Stimulated activated CD8-positive, alpha-beta memory T cell treated with anti-CD3 and anti-CD28 coated beads, Interleukin-4, amount 100 ng/mL, for 4 hours (primary cell): ENCODE measurements at places on chromosomes 6 and 20.

DNA sequence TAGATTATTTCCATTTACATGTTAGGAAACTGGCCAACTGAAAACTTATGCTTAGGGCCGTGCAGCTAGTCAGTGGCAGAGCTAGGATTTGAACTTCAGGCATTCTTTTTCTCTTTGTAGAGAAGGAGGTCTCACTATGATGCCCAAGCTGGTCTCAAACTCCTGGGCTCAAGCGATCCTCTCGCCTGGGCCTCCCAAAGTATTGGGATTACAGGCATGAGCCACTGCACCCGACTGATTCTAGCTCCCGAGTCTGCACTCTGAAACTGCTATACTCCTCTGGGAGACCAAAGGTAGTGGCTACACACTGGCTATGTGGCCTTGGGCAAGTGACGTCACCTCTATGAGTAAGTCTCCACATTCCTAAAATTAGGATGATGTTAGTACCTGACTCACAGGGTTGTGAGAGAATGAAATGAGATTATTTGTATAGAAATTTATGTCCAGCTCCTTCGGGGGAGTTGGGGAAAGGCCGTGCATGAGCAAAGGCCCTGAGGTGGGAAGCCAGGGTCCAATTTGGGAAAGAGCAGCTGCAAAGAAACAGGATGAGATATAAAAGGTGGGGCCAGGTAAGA is 6.4 kb downstream of the PLTP start:
- DNase-seq: no peak

DNA sequence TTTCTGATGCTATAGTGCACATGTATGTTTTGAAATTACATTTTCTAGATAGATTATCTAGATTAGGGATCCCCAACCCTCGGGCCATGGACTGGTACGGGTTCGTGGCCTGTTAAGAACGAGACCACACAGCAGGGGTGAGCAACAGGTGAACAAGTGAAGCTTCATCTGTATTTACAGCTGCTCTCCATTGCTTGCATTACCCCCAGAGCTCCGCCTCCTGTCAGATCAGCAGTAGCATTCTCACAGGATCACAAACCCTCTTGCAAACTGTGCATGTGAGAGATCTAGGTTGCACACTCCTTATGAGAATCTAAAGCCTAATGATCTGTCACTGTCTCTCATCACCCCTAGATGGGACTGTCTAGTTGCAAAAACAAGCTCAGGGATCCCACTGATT is 10.4 kb downstream of the CEP57L1 start:
- no peak for DNase-seq

- no peak for DNase-seq
These were observed 12.3 kb upstream of the HMGN4 start for GRCh38 chr6:26525838-26526237.

DNA sequence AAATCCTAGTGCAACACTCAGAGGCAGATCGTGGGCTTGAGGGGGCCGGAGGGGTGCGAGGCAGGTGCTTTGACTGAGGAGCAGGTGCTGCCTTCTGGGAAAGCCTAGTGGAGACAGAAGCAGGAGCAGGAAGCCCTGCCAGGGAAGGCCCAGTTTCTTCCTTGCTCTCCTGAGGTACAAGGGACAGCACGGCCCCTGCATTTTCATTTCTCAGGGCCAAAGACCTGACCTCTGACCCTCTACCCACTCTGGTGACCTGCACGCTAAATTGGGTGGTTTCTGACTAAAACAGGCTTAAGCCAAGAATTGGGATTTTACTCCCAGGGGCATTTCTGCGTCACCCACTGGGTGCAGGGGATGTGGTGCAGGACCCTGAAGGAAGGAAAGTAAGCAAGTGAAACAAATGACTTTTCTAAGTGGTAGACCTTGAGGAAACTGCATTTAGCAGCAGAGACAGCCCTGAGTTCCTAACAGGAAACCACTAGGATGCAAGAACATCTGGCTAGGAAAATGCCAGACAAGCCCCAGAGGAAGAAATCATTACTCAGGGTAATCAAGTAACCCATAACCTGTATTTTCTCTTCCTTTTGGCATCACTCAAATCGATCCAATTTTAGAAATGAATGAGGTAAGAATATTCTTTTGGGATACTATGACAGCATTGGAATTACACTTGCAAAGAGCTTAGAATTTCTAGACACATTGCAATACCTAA is 141.7 kb downstream of the CD164 start:
- no peak for DNase-seq

DNA sequence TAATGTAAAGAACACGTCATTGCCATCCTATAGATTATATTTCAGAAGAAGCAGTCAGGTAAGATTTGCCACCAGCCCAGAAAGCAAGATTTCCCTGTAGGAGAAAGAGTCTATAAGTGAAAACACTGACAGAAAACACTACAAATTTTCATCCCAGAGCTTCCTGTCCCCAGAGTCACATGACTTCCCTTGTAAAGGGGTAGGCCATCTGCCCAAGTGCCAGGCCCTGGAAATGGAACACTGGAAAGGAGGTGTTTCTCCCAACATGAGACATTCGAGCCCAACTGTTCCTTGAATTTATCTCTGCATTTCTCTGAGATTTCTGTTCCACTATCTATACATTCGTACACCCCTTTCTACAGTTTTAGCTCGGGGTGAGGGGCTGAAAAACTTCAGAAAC is 46.9 kb downstream of the RAMACL start:
- no peak for DNase-seq

DNA sequence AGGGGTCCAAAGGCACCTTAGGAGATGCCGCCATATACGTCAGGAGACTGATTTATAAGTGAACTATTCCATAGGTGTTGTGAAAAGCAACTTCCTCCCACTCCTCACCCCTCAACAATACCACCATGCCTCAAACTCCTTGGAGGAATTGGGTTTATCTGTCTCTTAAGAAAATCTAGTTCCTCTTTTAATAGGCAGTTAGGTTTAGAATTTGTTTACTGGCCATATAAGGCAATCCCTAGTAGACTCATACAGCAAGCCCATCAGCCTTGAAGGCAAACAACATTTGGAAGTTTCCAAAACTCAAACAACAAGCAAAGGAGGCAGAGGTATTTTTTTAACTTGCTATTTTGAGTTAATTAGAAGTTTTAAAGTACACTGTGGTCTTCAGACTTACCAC is 66.1 kb downstream of the PRND start:
- no peak for DNase-seq

GRCh38 chr20:47181056-47181862 is 175.2 kb downstream of the ZMYND8 start:
- DNase-seq: no peak

DNA sequence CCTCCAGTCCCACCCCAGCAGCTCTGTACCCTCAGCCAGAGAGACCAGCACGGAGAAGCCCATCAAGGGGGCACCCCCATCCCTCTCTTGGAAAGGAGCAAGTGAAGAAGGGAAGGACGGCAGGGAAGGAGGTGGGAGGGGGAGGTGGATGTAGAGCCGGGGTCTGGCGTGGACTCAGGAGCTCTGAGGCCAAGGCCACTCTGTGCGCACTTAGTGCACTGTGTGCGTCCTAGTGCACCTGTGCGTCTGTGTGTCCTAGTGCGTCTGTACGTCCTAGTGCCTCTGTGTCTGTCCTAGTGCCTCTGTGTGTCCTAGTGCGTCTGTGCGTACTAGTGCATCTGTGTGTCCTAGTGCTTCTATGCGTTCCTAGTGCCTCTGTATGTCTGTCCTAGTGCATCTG is 54.2 kb downstream of the DSTN start:
- no peak for DNase-seq

- no peak for DNase-seq
These were observed 40.0 kb upstream of the APCDD1L start for GRCh38 chr20:58555078-58555765.
